ENCODE measurements at places on chromosomes 12 and 14.

DNA sequence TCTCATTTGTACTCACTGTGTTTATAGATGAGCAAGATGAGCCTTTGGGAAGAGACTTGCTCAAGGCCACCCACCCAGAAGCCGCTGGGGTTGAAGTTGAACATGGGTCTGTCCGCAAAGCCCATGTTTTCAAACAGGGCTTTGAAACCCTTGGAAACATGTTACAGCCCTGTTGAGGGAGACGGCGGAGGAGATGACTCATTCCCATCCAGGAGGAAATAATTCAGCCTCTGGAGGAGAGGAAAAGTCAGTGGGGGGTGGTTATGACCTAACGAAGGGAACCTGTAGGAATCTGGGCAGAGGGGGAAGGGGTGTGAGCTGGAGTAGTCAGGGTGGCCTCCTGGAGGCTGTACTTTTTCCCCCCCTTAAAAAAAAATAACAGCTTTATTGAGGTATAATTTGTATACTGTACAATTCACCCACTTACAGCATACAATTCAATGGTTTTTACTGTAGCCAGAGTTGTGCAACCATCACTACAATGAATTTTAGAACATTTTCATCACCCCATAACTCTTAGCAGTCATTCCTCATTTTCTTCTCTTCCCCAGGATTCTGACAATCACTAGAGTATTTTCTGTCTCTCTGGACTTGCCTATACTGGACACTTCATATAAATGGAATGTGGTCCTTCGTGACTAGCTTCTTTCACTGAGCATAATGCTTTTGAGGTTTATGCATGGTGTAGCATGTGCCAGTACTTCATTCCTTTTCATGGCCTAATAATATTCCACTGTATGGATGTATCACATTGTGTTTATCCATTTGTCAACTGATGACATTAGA lies 1.9 kb upstream of the RIN3 start:
- no peak for DNase-seq

DNA sequence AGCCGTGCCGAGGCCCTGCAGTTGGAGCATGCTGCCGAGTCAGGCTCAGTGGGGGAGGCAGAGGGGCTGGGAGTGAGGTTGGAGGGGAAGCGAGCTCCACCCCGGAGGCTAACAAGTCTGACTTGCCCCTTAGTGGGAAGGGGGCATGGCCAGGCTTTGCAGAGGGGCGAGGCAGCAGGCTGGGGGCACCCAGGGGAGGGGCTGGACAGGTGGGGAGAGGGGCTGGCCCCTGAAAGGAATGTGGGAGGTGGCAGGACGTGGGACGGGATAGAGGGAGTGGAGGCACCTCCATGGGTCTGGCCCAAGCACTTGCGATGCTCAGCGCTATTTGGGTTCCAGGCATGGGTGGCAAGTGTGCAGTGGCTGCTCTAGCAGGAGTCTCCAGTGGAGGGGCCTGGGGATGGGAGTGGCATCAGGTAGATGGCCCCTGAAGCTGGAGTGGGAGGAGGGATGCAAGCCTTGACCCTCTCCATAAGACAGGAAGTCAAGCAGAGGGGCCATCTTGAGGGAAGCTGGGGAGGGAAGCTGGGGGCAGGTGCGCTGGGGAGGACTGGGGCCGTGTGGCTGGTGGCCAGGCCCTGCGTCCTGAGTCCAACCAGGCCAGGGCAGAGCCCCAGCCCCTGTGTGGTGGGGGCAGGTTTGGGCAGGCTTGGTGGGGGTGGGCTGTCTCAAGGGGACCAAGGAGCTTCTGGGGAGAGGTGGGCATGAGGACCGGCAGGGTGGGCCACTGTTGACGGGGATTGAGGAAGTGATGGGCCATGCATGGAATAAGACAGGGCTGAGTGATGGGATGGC lies 2.6 kb downstream of the TRMT61A start:
- DNase-seq = no peak

DNA sequence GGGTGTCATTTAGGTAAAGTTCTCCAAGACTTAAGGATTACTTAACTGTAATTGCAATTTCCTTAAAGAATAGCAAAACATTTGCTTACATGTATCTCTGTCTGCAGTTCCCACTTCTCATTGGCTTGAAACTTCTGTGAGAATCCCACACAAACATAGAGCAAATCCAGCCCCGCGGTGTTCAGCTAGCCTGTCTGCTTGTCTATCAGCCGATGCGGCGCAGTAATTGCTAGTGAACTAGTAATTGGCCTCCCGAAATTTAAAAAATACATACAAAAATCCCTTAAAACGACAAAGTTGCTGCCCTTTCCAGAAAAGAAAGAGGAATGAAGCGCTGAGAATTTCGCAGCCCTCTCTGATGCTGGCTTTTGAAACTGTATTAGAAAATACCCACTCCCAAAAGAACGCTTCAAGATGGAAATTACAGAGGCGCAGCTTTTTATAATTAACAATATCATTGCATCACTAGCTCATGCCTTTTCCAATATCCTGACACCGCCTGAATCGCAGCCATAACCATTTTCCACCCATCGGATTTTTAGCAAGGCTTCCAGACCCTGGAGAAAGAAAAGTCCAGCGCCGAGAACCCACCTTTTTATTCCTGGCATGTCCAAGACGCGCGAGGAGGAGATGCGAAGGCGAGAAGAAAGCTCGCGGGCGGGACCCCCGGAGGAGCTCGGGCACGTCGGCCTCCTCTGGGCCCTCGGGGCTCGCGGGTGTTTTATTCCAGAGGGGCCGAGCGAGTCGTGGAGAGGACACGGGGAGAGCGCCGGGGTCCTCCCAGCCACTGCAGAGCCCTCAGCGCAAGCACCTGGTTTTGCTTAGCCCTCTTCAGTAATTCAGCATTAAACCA lies 646 bp downstream of the FBLN5 start:
- no peak for DNase-seq

GRCh38 chr12:124554429-124555029 lies 12.9 kb downstream of the NCOR2 start:
- no peak for DNase-seq

DNA sequence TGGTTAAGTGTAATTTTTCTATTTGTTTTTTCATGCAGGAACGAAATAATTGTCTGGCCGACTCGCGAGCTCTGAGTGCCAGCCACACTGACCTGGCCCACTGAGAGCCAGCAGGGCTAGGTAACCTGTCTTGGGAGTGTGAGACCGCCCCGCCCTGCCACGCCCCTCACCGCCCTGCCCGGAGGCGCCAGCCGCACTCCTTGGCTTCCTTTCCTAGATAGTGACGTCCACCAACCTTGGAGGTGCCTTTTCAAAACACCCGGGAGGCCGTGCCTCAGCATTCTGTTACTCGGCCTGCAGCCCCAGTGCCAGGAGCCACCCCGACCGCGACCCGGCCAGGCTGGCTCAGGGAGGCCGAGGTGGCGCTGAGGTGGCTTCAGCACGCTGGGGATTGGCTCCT lies 21.7 kb downstream of the XRCC3 start:
- DNase-seq = no peak

DNA sequence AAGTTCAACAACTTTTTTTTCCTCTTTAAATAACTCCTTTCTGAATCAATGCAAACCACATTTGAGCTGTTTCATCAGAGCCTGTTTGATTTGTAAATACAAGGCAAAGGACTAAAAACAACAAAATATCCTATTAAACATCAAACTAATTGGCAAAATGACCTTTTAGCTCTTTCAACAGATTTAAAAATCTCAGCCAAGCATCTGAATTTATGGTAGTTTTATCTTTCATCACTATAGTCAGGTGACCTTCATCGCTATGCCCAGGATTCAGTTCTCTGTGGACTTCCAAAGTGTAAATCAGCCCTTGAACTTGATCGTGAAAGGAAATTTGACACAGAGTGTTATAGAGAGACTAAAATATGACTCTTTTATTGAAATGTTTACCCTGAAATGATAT lies 1554.5 kb upstream of the FLRT2 start:
- no peak for DNase-seq

DNA sequence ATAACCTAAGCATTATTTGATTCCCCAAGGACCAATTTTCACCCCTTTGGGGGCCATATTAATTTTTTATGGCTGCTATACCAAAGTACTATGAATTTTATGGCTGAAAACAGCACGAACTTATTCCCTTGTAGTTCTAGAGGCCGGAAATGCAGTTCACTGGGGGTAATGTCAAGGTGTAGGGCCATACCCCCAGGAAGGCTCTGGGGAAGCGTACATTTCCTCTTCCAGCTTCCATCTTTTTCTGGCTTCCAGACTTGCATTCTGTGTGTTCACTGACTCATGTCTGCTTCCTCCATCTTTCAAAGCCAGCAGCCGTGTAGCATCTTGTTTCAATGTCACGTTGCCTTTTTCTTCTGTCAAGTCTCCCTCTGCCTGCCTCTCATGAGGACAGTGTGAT lies 133.5 kb downstream of the BICD1 start:
- no peak for DNase-seq

- DNase-seq = no peak
These were observed 553.6 kb upstream of the ATP2B1 start for GRCh38 chr12:90262251-90262650.

DNA sequence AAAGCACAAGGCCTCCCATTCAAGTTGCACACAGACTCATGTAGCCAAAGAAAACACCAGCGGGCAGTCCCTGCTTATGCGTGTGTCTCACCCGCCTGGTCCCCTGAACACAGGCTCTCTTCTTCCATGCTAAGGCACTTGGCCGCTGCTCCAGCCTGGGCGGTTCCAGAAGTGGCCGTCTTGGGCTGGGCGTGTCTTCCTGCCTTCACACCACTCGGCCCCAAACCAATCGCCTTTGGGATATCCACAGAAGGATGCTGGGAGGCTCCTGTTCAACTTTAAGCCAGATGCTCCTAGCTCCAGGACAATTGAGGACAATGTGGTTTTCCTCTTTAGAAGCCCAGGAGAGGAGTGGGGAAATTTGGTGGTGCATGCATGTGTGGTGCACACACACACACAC lies 2.2 kb downstream of the SCARB1 start:
- no peak for DNase-seq

GRCh38 chr14:75875958-75876357 lies 105.8 kb downstream of the TGFB3 start:
- no peak for DNase-seq

GRCh38 chr12:6916426-6917200 lies 2.2 kb downstream of the ENO2 start:
- DNase-seq = no peak

DNA sequence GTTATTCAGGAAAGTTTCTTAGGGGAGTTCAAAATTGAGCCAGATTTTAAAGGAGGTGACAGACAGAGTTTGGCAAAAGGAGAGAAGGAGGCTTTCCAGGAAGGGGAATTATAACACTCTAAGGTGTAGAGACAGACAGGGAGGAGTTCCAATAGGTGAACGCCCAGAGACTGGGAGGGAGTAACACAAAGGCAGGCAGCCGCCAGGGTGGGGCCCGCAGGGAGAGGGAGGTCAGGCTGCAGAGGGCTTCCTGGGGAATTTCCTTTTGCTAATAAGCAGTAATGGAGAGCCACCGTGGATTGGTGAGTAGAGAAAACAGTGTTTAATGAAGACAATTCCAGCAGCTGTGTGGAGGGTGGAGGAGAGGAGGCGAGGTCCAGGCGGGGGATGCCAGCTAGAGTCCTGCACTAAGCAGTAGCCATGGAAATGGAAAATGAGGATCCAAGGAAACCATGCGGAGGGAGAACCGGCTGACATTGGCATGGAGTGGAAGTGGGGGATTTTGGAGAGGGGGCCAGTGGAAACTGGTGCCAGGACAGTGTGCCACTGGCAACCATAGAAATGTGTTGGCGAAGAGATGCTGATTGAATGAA lies 22.2 kb downstream of the GRIN2B start:
- DNase-seq = no peak
